ENCODE measurements at places on chromosomes 4 and X.

DNA sequence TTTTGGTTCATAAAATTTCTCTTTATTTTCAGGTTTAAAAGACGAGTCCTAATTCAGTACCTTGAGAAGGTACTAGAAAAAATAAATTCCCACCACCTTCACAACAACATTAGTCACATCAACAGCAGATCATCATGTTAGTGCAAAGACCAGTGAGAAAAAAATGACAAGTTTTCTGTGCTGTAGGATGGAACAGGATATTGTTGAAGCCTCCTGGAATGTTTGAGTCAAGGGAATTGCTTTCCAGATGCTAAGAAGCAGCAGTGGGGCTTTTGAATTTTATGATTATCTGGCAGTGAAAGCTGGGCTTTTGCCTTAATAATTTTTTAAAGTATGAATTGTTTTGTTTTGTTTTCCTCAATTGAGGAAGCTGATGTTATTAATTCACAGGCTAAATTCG lies 61.0 kb downstream of the INTS6L start:
- no peak for DNase-seq

DNA sequence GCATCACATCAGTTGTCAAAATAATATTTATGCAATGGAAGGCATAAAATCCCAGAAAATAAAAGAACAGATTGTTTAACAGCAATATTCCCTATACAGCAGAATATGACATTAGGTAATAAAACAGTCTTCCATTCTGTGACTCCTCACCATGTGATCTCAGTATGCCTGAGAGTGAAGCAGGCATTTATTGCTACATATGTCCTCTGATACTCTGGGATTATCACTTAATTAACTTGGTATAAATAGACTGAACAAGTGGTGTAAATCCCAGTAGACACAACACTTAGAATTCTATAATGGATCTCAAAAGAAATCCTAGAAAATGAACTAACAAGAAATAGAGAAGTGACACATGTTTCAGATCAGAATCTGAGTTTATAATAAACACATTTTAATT lies 841.3 kb downstream of the PDHA2 start:
- DNase-seq, result no peak

DNA sequence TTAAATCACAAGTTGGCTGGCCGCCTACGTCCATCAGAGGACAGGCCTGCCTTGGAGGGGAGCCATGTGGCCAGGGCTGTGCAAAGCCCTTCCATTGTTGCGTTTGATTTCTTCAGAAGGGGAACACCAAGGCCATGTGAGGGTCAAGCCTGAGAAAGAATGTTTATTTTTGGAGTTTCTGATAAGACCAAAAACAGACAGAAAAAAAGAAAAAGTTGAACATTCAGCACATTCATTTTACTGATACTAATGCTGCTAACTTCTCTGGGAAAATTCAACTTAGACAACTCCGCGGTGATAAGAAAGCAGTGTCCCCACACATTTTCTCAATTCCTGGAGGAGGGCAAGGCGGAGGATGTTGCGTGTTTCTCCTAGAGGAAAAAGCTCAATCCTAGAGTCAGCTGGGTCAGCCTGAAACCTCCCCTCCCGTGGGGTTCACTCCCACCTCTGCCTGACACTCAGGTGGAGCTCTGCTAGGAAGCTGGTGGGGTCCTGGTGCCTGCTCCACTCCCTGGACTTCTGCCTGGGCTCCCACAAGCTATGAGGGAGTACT lies 63.5 kb downstream of the ANAPC4 start:
- DNase-seq, result no peak

GRCh38 chrX:143461606-143462005 lies 55.7 kb downstream of the SPANXN3 start:
- no peak for DNase-seq

GRCh38 chr4:71222661-71223060 lies 116.2 kb upstream of the SLC4A4 start:
- DNase-seq, result no peak

DNA sequence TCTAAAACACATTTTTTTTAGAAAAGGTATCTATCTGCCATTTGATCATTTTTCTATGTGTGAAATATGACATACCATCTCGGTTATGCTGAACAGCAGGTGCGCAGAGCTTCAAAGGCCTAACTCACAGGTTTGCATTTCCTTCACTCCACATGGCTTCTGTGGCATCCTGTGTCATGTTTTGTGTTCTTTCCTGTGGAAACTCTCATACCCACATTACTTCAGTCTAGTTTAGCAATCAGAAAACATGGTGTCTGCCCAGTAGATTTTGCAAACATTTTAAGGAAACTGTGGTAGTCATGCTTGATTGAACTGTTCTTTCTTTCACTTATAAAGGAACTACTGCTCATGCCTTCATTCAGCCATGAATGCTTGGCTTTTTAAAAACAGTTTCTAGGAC lies 11.3 kb upstream of the ARAP2 start:
- DNase-seq, result no peak

DNA sequence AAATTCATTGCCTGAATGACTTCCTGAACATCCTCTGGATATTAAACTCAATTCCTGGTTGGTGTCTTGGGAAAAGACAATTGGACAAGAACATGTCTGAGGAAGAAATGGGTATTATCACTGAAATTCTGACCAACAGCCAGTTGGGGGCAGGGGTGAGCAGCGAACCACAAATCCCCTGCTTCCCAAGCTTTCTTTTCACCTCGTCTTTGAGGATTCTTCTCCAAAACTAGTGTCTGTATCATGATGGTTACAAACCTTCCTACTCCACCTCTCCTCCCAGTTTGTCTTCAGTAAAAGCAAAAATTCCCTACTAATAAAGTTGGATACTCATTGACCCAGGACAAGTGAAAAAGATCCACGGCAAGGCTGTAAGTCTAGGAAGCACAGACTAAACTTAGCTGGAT lies 48.3 kb upstream of the WDR1 start:
- no peak for DNase-seq

DNA sequence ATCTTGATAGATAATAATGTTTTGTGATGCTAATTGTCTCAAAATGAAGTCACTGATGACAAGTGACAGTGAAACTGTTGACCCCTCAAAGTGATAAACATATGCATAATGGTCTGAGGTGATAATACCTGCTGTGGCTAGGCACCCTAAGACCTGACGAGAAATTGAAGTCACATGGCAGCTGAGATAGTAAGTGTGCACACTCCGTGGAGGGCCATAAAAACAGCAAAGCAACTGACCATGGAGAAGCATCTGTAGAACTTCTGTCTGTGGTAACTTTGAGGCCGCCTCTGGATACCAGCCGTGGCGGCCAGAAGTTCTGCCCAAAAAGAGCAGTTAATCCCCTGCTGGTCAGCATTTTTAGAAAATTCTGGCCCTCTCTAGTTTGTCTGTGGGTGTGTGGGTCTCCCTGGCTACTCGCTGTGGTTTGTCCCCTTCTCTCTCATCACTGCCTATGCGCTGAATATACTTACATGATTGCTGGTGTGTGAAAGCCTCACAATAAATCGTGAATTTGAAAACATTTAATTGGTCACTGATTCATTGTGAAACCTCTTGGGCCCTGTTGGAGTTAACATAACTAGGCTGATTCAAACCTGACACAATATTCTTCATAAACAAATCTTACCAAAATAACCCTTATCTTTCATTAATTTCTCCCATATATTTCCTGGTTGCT lies 50.6 kb downstream of the CCDC149 start:
- DNase-seq, result no peak

- no peak for DNase-seq
Measured at GRCh38 chr4:93719552-93719951, 109.0 kb upstream of the ATOH1 start.

- DNase-seq, result no peak
Measured at GRCh38 chr4:11565899-11566298, 137.2 kb upstream of the HS3ST1 start.

DNA sequence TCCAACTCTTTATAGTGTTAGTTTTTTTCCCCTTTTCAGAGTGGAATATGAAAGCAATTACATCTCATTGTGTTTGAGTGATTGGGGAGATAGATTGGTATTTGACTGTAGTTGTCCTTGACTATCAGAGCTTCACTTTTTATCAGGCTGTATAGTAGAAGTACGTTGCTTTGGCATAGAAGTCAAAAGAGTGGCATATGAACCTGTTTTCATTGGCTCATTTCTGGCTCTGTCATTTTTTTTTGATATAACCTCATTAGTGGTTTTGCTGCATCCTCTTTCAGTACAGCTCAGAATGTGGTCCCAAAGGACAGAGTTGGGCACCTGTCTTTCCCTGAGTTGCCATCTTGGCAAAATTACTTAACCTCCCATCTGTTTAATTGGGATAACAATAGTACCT lies 1.4 kb downstream of the TMA16 start:
- DNase-seq, result no peak

DNA sequence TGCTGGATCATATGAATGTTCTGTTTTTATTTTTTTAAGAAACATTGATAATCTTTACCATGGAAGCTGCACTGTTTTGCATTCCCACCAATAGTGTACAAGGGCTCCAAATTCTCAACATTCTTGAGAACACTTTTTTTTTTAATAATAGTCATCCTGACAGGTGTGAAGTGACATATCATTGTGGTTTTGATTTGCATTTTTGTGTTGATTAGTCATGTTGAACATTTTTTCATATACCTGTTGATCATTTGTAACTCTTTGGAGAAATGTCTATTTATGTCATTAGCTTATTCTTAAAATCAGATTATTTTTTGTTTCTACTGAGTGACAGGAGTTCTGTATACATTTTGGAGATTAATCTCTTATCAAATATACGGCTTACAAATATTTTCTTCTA lies 408.5 kb downstream of the GLUD2 start:
- DNase-seq, result no peak

DNA sequence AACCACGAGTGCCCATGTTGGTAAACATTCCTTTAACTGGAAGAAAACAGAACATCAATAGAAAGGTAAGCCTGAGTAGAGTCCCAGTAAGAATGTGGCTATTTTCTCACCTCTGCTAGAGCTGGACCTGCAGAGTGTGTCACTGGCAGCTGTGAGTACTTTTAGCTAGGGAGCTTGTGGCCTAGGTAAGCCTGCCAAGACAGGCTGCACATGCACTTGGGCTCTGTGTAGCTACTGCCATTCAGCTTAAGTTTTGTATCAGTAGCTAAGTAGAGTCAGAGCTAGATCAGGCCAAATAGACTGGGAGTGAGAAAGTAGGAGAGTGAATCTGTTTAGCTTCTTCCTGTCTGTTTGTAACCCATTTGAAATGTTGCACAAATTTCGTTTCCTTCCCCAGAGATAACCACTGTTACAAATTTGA lies 35.3 kb downstream of the RBPJ start:
- no peak for DNase-seq

DNA sequence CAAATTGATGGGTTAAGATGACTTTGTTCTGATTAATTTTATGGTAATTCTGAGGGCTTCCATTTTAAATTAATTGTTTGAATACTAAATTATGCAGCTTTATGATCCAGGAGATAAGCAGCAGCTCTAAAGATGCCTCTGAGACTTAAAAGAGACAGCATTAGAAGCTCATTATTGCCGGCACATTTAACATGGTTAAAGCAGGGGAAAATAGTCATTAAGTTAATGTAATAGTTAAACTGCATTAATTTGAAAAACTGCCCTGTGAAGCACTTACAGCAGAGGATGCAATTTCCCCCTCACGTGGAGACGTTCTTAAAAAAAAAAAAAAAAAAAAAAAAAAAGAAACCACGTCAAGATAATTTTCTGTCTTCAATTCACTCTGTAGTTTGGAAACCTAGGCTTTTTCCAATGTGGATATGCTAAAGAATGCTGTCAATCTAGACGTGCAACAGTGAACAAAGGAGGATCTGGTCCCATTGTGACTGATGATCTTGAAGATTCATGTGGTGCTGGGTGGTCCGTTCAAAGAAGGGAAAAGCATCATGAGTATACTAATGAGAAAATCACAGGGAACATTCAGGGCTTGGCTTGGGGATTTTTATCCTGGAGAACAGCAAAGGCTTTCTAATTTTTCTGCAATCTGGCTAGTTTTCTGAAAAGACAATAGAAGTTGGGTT lies 440.6 kb upstream of the HS3ST1 start:
- no peak for DNase-seq

DNA sequence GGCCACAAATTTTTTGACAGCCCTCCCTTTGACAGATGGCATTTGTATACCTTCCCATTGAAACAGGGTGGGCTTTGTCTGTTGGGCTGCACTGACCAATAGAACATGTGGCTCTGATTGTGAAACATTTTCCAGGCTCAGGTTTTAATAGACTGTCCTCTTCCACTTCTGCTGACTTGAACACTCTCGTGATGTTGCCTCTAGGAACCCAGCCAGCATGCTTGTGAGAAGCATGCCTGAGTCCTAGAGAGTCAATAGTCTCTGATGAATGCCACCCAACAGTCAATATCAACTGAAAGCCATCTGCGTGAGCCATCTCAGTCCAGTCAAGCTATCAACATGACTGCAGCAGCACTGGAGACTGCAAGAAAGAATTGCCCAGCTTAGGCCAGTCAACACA lies 290.0 kb downstream of the SLC7A11 start:
- no peak for DNase-seq

- no peak for DNase-seq
Measured at GRCh38 chr4:184317234-184317918, 99.7 kb upstream of the ENPP6 start.

DNA sequence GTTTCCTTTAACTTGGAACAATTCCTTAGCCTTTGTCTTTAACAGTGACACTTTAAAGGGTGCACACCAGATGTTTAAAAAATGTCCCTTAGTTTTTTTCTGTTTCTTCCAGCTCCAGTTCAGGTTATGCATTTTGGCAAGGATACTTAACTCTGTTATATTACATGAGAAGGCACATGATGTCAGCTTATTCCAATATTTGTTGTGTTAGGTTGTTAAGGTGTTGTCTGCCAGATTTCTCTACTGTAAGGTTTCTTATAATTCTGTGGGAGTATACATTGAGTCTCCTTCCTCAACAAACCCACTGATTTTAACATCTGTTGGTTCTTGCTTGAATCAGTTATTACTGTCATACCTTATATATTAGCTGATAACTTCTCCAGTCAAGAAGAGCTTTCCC lies 33.3 kb downstream of the REST start:
- DNase-seq, result no peak

- no peak for DNase-seq
Measured at GRCh38 chrX:140190441-140191108, 225.3 kb upstream of the CXorf66 start.

DNA sequence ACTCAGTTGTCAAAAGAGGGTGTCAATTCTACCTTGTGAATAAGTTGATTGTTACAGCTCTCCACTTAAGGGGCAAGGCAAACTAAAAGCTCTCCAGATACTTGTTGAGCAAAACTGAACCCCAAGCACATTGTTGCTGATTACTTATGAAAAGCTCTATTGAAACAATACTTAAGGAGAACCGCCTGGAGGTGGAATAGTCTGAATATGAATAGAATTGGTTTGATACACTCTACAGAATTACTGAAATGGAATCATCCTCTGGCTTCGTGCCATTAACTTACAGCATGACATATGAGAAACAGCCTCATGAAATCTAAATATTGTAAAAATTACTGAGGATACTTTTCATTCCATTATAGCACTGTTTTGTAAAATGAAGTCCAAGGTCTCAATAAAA lies 127.0 kb upstream of the SH3RF1 start:
- DNase-seq, result no peak

DNA sequence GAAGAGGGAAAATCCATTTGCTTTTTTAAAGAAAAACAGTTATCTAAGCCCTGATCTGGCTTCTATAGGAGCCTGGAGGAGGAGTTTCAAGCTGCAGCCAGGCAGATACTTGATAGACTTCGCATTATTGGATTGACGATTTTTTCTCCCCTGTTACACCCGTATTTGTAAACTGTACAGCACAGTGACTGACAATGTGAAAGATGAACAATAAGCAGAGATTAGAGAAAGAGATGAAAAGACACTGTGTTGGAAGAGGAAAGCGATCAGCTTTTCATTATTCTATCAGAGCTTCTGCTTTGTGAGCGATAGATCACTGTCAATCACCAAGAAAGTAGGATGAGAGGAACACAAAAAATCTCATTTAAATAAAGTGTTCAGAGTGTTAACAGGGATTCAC lies 639.2 kb downstream of the TLL1 start:
- no peak for DNase-seq

All from HS-27A (cell line).